ENCODE measurements at places on chromosomes 7 and 10.
A peak's percentile ranks its signal among the peaks of the same experiment; 100 is the strongest.

- DNase-seq = no peak
These were observed 772 bp upstream of the ZSCAN25 start for GRCh38 chr7:99615989-99616358.

GRCh38 chr7:68321076-68321639 lies 1277.1 kb upstream of the AUTS2 start:
- DNase-seq = no peak

GRCh38 chr10:33520223-33520622 lies 185.8 kb upstream of the NRP1 start:
- no peak for DNase-seq

GRCh38 chr10:52526251-52526823 lies 212.3 kb downstream of the DKK1 start:
- DNase-seq = no peak

DNA sequence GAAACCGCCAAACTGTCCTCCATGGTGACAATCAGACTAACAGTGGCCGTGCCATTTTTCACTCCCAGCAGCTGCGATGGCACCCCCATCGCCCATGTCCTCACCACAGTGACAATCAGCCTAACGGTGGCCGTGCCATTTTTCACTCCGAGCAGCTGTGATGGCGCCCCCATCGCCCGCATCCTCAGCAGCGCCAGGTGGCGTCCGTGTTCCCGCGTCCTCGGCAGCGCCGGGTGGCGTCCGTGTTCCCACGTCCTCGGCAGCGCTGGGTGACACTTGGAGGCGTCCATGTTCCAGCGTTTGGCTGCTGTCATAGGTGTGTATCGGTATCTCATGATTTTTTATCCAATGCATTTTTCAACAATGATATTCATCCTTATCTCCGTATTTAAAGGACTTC lies 267.3 kb downstream of the PTPRN2 start:
- DNase-seq = no peak

- no peak for DNase-seq
These were observed 39.9 kb upstream of the EBF3 start for GRCh38 chr10:130003787-130004613.

DNA sequence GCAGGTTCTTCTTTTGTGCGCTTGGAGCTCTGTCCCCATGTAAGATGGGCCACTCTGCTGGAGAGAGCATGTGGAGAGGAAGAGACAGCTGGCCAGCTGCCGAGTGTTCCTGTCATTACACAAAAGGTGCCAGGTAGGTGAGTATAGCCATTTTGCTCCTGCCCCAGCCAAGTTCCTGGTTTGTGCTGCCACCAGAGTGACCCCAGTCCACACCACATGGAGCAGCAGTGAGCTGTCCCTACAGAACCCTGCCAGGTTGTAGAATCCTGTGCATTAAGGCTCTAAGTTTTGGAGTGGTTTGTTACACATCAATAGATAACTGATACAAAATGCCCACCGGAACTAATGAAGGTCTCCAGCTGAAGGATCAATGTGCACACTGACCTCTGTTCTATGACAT lies 84.6 kb upstream of the GHITM start:
- no peak for DNase-seq

DNA sequence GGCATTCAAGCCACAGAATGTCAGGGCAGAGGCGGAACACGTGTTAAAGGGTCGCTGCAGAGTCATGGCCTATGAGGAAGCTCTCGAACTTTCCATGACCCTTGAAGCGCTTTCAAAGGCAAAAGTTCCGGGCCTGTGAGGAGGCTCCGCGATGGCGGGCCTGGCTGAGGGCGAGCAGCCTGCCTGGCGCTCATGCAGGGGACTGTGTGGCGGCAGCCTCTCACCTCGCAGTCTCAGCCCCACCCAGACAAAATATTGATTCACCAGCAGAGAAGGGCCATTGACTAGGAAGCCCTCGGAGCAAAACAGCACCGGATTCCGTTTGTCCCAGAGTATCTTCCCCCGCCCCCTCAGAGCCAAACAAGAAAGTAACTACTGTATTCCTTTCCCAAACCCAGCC lies 12.8 kb upstream of the CNNM1 start:
- DNase-seq = no peak

DNA sequence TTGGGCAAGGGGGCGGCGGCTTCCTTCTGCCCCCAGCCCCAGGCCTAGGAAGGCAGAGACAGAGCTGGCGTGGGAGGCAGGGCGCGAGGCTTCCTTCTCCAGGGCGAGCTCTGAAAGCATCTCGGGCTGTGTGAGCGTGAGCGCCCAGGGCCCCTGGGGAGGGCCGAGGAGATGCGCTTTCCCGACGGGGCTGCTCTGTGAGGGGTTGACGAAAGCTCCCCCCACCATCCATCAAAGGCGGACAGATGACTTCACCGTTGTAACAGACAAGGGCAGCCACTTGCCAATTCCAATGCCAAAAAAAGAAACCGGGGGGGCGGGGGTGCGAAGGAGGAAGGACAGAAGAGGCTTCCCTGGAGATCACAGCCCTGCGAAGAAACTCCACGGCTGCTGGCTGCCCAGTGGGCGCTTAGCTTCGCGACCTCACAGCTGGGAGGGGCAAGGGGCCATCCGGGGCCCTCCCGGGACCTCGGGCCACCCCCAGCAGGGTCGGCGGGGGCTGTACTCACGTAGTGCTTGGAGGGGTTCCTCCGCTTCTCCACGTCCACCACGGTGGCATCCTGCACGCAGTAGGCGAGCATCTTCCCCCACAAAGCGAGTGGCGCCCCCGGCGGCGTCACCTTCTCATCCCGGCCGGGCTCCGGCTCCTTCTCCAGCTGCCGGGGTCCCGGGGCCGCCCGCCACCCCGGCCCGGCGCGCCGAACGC lies 537 bp downstream of the SH3PXD2A start:
- DNase-seq = peak; percentile 21

GRCh38 chr10:565676-566075 lies 123.8 kb downstream of the DIP2C start:
- no peak for DNase-seq

DNA sequence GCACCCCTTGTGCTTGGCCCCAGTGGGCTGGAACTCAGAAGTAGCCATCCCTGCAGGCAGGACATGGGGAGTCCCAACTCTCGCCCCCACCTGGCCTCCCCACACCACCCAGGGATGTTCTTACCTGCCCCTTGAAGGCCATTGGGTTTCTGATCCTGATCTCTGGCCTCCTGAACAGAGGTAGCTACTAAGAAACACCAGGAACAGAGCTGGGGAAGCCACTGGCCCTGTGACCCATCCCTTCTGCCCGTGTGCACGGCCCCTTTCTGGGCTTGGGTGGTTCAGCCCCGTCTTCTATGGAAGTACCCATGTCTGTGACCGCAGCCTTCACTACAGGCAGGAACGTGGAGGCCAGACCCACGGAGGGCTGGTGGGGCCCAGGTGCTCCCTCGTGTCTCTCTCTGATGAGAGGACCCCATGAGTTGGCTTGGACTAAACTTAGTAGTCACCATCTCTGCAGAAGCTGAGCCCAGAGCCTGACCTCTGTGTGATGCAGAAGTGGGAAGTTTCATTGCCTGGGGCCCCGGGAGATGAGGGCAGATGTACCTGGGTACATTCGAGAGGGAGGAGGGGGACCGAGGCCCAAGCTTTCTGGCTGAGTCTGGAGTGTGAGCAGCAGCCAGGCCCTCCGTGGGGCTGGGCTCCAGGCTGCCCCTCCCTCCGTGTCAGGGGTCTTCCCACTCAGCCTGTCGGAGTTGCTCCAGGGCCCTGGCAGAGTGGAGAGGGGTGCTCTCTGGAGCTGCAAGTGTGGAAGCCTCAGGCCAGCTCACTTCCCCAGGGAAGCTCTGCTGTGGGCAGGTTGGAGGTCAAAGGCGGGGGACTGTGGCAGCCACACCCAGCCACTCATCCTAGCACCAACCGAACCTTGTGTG lies 81.0 kb downstream of the MKI67 start:
- DNase-seq = no peak

DNA sequence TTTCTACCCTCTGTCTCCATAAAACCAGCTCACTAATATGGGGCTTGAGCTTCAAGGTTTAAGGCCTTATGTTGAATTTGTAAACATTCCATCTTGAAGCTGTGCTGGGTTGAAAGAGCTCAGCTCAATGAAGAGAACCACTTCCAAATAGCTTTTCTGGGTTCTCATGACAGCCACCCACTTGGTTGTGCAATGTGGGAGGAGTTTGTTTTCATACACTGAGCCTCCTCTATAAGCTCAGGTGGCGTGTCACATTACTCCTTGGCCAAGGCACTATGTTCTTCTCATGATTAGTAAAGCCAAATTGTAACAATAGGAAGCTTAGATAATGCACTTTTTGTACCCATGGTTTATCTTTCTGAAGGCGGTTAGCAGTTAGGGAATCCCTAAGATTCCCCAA lies 265.6 kb downstream of the PTEN start:
- DNase-seq = no peak

- DNase-seq = no peak
These were observed 56.6 kb downstream of the PARD3 start for GRCh38 chr10:34758447-34758996.

DNA sequence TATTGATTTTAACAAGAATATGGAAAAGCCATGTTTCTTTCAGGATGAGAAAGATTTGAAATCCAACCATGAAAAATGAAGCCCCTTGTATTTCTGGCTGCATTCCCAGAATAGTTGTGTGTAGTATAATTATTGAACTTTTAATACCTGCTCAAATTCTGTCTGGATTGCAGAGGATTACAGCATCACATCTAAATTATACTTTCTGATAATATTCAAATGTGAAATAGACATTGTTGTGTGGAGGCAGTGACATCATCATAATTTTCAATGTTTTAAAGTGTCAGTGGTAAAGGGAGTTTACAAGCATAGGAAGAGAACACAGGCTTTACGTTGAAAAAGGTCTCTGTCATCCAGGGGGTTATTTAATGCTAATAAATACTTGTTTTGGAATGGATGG lies 93.4 kb downstream of the POLL start:
- DNase-seq = no peak

DNA sequence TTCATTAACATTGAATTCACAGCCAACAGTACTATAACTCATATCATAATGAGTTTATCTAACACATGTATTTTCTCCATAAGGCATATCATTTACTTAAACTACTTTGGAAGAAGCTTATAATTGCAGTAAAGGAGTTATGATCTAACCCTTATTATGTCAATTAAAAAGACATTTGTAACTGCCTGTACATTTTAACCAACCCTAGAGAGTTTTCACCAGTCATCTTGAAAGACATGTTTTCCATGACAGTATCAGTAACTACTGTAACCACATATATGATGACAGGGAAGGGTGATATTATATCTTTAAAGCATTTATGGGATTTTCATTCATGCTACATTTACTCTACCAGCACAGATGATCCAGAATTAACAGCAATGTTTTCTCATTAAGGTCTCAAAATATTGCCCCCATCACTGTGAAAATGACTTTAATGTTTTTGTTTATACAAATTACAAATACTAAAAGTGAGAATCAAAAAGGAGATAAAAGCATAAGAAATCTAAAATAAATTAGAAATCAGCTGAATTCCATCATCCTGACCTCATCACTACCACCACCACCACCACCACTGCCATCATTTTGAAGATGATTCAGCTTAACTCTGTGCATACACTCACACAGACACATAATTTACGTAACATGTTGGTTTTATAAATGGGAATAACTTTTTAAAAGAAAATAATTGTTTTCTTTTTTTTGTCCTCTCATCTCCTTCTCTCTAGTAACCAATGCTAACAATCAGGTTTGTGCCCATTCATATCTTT lies 53.6 kb downstream of the MKLN1 start:
- DNase-seq = no peak

GRCh38 chr10:30573721-30574431 lies 55.7 kb downstream of the LYZL2 start:
- DNase-seq = no peak

DNA sequence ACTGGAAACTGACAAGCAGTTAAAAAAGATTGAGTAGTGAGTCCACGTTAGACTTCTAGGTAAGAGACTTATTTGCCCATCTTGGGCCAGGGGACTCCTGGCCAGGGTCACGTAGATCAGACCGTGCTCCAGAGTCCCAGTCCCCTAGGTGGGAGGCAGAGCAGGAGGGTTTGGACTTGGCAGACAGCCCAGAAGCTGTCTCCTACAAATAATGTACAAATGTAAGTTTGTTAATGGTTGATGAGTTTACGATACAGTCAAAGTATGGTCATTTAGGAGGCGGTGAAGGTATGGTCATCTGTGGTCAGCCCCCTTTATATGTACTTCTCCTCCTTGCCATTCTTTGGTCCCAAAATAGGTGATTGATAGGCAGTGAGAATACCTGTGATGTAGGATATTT lies 28.2 kb downstream of the INPP5F start:
- no peak for DNase-seq

DNA sequence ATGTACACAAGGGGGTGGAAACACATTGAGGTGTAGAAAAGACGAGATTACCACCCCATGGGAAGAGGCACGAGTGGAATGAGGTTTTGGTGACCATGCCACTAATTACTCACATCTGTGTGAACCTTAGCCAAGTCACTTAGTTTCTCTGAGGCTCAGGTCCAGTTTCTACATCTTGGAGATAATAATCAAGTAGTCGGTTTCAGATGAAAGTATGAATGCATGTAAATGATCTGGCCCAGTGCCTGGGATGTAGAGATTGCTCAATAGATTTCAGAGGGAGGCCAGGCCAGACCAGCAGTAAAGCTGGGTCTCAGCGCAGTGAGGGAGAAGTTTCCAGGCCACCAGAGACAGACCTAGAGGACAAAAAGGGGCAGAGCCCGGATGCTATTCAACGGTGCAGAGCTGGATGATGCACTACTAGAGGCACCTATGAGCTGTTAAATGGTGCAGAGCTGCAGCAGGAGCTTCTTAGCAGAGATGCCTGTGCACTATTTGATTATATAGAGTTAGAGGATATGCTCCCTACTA lies 725.1 kb downstream of the GRID1 start:
- no peak for DNase-seq

DNA sequence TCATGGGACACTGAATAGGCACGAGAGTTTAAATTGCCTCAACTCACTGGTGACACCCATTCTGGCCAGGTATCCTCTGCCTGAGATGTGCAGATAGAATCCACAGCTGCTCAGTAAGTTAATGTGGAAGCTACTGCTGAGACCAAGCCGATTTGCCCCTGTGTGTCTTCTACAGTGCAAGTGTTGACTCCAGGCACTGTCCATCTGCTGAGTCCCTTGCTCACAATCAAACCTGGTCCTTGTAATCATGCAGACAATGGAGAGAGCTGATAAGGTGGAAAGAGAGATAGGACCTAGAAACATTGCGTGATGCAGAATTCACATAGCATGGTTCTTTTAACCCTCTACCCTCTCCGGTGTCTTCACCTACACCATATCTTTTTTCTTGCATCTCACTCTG lies 101.4 kb downstream of the ITGB8 start:
- DNase-seq = no peak

- no peak for DNase-seq
These were observed 550.3 kb downstream of the GRM8 start for GRCh38 chr7:126702242-126703016.

DNA sequence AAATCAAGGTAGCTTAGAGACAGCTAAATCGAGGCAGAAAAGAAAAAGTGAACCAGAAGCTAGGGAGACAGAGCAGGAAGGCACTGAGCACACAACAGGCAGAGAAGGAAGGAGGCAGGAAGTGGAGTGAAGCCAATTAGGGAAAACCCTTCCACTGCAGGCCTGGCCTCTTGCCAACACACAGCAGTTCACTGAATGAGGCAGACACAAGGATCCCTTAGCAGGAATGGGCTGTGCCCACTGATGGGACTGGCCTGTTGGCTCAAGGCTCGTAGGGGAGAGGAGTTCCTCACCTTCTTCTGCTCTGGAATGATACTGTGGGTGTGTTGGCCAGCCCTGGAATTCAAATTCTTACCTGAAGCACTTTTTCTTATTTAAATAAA lies 220.3 kb upstream of the STK17A start:
- no peak for DNase-seq

GRCh38 chr7:20786421-20786778 lies 286 bp downstream of the SP8 start:
- no peak for DNase-seq

Measured in stimulated activated CD4-positive, alpha-beta T cell treated with anti-CD3 and anti-CD28 coated beads, Interleukin-4, amount 100 ng/mL, for 4 hours (primary cell).